OCI-LY7 (cell line): ENCODE measurements at places on chromosomes 16 and 17.

GRCh38 chr17:56635641-56636040 is 42.1 kb downstream of the NOG start:
- no peak for DNase-seq

GRCh38 chr17:1626333-1626732 is 2.3 kb downstream of the SLC43A2 start:
- no peak for DNase-seq

GRCh38 chr17:20096430-20096829 is 87.3 kb downstream of the SPECC1 start:
- DNase-seq: no peak

- DNase-seq: no peak
Measured at GRCh38 chr16:68644296-68644695, 814 bp upstream of the CDH3 start.

GRCh38 chr16:71526111-71526631 is at the start of gene CHST4:
Gene CHST4, plus strand, starts transcription at chr16:71526426. Its CDS starts 10,252 bp downstream, at chr16:71536678.
- DNase-seq: peak; percentile 62

DNA sequence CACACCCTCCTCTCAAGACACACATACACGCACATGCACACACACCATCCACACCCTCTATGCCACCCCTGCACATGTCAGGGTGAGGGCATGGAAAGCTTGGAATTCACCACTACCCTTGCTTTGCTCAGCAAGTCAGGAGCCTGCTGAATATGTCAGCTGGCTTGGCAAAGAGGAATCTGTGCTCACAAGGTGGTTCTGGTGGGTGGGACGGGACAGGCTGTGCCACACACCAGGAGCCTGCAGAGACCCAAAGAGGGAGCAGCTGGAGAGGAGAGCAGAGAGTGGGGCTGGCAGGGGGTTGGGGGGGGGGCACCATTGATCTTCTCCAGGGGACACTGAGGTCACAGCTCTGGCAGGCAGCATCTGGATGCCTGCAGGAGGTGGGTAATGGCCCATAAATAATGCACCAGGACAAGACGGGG is 48.7 kb upstream of the NDRG4 start:
- DNase-seq: no peak

DNA sequence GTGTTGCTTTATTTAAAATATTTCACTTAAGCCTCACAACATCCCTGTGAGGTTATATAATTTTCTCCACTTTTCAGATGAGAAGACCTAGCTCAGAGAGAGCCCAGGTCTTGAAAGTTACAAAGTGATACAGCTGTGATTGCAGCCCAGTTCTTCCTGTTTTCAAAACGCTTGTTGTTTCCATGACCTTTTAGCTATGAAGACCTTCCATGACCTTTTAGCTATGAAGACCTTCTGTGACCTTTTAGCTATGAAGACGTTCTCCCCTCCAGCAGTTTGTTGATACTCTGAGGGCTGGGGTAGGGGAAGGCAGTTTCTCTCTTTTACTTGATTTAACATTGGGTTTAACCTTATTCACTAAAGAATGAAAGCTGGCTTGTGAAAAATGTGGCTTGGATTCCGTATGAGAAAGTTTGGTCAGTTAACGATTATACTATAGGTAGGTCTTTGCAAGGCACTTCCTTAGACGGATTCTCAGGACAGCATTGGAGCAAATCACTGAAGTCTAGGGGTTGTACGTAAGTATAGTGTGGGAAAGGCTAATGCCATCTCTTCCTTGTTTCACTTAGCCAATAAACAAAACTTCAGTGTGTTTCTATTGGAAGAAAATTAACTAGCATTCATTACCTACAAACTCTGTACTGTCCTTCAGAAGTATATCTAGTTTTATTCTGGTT is 20.7 kb downstream of the PHKB start:
- DNase-seq: peak; percentile 35

DNA sequence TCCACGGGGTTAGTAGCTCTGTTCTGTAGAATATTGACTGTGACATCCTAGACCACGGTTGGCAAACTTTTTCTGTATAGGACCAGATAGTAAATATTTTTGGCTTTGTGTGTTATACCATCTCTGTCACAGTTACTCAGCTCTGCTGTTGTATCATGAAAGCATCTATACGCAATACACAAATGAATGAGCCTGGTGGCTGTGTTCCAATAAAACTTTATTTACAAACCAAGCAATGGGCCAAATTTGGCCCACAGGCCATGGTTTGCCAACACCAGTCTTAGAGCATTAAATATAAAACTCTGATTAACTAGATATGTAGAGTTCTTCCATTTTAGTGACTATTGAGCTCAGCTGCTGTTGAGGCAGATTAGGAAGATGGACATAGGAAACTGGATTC is 132.7 kb downstream of the MAP2K6 start:
- no peak for DNase-seq

- DNase-seq: peak; percentile 16
Measured at GRCh38 chr16:67372664-67373063, 20.6 kb downstream of the TPPP3 start.

GRCh38 chr16:11072420-11073153 is 128.2 kb downstream of the CLEC16A start:
- DNase-seq: no peak
